Ovary (tissue), 10 donors: ENCODE measurements at places on chromosomes 16 and 17. TPM values are rescaled to one million over a fixed set of nuclear protein-coding genes. Genes with fewer than 3 reads are reported as not detected.

DNA sequence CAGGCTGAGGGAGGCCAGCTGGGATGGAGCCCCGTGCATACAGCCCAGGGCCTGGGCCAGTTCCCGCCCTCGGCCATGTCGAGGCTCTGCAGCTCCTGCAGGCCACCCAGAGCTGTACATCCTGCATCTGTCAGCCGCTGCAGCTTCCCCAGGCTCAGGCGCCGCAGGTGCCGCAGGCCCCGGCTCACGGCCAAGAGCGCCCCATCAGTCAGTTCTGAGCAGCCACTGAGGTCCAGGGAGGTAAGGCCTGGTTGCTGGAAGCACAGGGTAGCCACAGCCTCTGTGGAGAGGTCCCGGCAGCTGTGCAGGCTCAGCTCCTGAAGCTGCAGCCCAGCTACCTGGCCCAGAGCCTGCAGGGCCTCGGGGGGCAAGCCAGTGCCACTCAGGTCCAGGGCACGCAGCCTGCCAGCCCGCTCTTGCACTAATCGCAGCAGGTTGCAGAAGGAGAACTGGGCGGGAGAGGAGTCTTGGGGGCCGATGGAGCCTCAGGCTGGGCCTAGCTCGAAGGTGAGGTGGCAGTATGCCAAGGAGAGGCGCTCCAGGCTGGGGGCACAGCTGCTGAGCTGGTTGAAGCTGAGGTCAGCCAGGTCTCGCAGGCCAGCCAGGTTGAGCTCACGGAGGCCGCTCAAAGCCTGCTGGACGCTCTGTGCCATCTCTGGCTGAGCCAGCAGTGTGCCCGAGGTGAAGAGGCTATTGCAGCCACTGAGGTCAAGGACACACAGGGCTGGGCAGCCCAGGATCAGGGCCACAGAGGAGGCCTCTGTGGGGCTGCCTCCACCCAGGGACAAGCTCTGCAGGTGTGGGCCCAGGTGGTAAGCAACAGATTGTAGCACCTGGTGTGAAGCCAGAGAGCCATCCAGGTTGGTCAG is 11.4 kb downstream of the ELMO3 start:
- peaks cover 9% of the 10 kb centered on the region for H3K4me1 ChIP-seq
- no peak overlapping the region for H3K4me3 ChIP-seq
- H3K36me3 ChIP-seq = no peaks in the 10 kb centered on the region
- H3K27me3 ChIP-seq = no peaks in the 10 kb centered on the region
- no peak overlapping the region for H3K27ac ChIP-seq

- H3K4me3 ChIP-seq = no peak overlapping the region
- no peaks in the 10 kb centered on the region for H3K27me3 ChIP-seq
- peaks cover 2% of the 10 kb centered on the region for H3K4me1 ChIP-seq
- H3K36me3 ChIP-seq = no peaks in the 10 kb centered on the region
- peak; percentile 45 for DNase-seq
- no peak overlapping the region for H3K27ac ChIP-seq
Measured at GRCh38 chr17:1298606-1299005, 19.1 kb downstream of the TRARG1 start.

DNA sequence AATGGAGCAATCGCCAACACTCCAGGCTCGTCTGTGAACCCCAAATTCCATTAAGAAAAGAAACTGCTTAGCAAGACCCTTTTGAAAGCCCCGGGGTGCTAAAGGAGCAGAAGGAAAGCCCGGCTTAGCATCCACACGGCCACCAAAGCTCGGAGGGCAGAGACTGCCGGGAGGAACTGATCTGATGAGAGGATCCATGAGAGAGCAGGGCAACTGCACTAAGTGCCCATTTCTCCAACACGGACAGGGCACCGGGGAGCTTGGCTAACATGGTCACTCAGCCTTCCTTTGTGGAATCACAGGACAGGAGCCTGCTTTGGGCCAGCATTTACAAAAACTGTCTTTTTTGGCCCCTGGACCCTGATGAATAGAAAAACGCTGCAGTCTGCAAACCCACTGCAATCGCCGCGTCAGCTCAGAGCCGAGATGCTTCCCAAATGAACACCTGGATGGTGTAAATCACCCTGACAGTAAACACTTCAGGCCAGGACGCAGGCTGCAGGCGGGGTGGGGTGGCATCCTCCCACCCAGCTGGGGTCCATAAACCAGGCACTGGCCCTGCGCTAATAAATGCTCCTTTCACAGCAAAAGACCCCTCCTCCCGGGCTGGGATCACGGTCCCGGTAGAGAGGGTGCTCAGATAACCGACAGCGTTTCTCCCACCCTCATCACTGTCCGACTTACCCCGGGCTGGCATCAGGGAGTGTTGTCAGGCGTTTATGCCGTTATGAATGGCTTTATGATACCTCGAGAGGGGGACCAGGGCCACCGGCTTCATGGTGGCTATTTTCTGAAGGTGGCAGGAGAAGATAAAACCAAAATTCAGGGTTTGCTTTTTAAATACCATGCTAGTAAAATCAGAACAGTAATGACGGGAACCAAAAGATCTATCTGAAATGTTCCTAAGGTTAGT is 299.5 kb downstream of the IRF8 start:
- no peaks in the 10 kb centered on the region for H3K36me3 ChIP-seq
- DNase-seq = no peak
- H3K27ac ChIP-seq = no peak overlapping the region
- H3K27me3 ChIP-seq = no peaks in the 10 kb centered on the region
- H3K4me1 ChIP-seq = no peaks in the 10 kb centered on the region

- no peak overlapping the region for H3K4me3 ChIP-seq
- no peaks in the 10 kb centered on the region for H3K36me3 ChIP-seq
- H3K4me1 ChIP-seq = no peaks in the 10 kb centered on the region
- DNase-seq = no peak
Measured at GRCh38 chr16:51818342-51818944, 667.4 kb upstream of the SALL1 start.

GRCh38 chr16:79988089-79988488 is 387.6 kb upstream of the MAF start:
- no peak for DNase-seq
- H3K4me3 ChIP-seq = no peak overlapping the region
- no peaks in the 10 kb centered on the region for H3K27me3 ChIP-seq
- H3K36me3 ChIP-seq = no peaks in the 10 kb centered on the region
- no peaks in the 10 kb centered on the region for H3K4me1 ChIP-seq
- no peak overlapping the region for H3K27ac ChIP-seq

- H3K36me3 ChIP-seq = no peaks in the 10 kb centered on the region
- peaks cover 10% of the 10 kb centered on the region for H3K4me1 ChIP-seq
- no peak for DNase-seq
Measured at GRCh38 chr16:11619327-11619851, 32.7 kb upstream of the LITAF start.

GRCh38 chr17:73363442-73364154 is 51.8 kb upstream of the CDC42EP4 start:
- no peak for DNase-seq
- no peak overlapping the region for H3K27ac ChIP-seq
- peaks cover 15% of the 10 kb centered on the region for H3K4me1 ChIP-seq
- H3K4me3 ChIP-seq = no peak overlapping the region

DNA sequence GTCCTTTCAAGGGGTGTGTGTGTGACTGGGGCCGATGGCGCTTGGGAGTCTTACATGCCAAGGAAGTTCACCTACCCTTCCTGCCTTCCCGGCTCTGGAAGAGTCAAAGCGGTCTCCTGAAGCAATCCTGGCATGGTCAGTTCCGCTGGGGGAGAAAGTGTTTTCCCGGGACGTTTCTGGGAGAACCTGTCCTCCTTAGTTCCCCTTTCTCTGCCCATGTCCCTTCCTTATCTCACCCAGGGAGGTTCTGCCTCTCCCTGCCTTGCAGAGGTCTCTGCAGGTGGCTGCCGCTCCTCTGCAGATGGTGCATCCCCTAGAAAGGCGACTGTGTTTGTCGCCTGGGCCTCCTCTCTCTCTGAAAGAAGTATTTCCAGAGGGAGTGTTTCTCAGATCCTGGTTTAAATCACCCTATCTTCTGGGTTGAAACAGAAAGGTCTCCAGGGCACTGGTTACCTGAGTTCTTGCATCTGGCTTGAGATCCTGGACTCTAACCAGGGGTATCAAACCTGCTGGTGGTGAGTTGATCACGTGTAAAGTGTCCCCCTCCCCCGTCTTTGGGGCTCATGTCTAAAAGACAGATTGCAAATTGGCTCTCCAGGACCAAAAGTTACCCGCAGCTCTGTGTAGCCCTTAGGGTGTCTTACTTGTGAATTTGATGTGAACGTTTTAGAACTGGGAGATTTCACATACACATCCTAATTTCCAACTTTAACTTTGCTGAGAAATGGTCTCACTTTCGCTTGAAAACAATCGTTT is 1.9 kb downstream of the PRKCB start:
- H3K4me3 ChIP-seq = no peak overlapping the region
- H3K36me3 ChIP-seq = no peaks in the 10 kb centered on the region
- H3K4me1 ChIP-seq = no peaks in the 10 kb centered on the region

- no peaks in the 10 kb centered on the region for H3K36me3 ChIP-seq
- H3K27me3 ChIP-seq = no peaks in the 10 kb centered on the region
- H3K27ac ChIP-seq = no peak overlapping the region
- H3K4me1 ChIP-seq = peaks cover 6% of the 10 kb centered on the region
- H3K4me3 ChIP-seq = no peak overlapping the region
- DNase-seq = no peak
Measured at GRCh38 chr16:81551151-81551808, 106.7 kb downstream of the CMIP start.

DNA sequence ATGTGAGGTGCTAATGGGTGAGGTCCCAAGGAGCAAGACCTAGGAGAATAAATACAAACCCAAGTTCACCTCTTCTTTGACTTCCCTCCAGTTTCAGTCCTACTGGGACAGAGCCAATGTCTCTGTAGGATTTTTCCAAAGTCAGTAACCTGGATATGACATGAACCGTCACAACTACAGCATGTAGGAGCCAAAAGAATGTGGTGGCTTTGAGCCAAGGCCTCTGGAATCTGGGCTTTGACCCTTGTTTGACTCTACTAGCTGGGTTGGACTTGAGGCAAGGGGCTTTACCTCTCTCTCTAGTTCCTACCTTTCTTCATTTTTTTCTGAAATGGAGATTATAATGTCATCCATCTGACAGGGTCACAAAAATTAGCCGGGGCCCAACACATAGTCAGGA is 91.4 kb downstream of the CACNG3 start:
- H3K27me3 ChIP-seq = no peaks in the 10 kb centered on the region
- no peak overlapping the region for H3K4me3 ChIP-seq
- H3K4me1 ChIP-seq = no peaks in the 10 kb centered on the region
- DNase-seq = no peak
- no peak overlapping the region for H3K27ac ChIP-seq
- H3K36me3 ChIP-seq = no peaks in the 10 kb centered on the region

- peak overlapping the region; percentile 11 for H3K4me3 ChIP-seq
- no peaks in the 10 kb centered on the region for H3K27me3 ChIP-seq
- no peaks in the 10 kb centered on the region for H3K36me3 ChIP-seq
- no peak for DNase-seq
Measured at GRCh38 chr17:68771867-68772515, 170.8 kb upstream of the FAM20A start.

- no peaks in the 10 kb centered on the region for H3K4me1 ChIP-seq
- H3K27me3 ChIP-seq = no peaks in the 10 kb centered on the region
- no peak overlapping the region for H3K27ac ChIP-seq
- no peak overlapping the region for H3K4me3 ChIP-seq
- no peaks in the 10 kb centered on the region for H3K36me3 ChIP-seq
Measured at GRCh38 chr17:1957037-1957436, 68.1 kb downstream of the RTN4RL1 start.

DNA sequence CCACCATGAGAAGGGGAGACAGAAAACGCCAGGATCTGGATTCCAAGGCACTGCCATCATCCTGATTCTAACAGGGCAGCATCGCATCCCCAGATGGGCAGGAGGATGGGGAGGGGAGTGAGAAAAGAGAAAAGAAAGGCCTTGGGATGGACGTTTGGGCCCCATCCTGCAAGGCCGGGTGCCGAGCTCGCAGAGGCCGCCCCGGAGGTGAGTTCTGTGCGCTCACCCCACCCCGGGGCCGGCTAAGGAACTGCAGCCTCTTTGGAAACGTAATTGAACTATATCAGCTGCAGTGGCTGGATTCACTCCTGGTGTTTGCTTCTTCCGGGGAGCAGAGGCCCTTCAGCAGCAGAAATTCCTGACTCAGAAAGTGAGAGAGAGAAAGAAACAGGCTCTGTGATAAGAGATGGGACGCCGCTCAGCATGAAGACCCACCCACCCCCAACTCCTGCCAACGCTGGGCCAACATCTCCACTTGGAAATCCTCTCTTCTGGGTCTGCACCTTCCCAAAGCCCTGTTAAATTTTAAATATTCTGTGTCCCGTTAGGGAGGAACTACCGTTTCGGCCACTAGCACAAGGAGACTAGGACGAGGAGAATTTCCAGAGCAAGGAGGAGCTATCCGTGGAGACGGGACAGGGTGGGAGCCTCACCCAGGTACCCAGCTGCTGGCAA is 8.5 kb upstream of the SSTR2 start:
- peaks cover 4% of the 10 kb centered on the region for H3K4me1 ChIP-seq
- DNase-seq = peak; percentile 72
- no peaks in the 10 kb centered on the region for H3K36me3 ChIP-seq
- H3K27ac ChIP-seq = no peak overlapping the region
- H3K27me3 ChIP-seq = no peaks in the 10 kb centered on the region

The BAIAP3 gene
- 2.7 TPM for total RNA-seq

The C16orf92 gene
- not detected for total RNA-seq

The TMEM88 gene
- total RNA-seq = 3.2 TPM

The CDRT15L2 gene
- total RNA-seq = not detected

The CX3CL1 gene
- total RNA-seq = 6.9 TPM

The GAS7 gene
- 24.2 TPM for total RNA-seq

The TMED6 gene
- 0.51 TPM for total RNA-seq

The LGALS9B gene
- total RNA-seq = not detected
